ENCODE measurements at places on chromosomes 7 and 10. TPM values are rescaled to one million over a fixed set of nuclear protein-coding genes. Genes with fewer than 3 reads are reported as not detected.

Gene GJD4
- polyA plus RNA-seq: not detected

Gene OPALIN
- not detected for polyA plus RNA-seq

Gene AKR1C3
- 2.1 TPM for polyA plus RNA-seq

Gene SMKR1
- polyA plus RNA-seq: 0.41 TPM

Gene MYL7
- 0.82 TPM for polyA plus RNA-seq

Gene ICA1
- 42.3 TPM for polyA plus RNA-seq

Gene ITGB8
- 7.1 TPM for polyA plus RNA-seq

Gene SSC4D
- 2.1 TPM for polyA plus RNA-seq

Gene SHH
- 24.7 TPM for polyA plus RNA-seq

Gene CNNM1
- polyA plus RNA-seq: 0.17 TPM

Gene PRTFDC1
- 49.6 TPM for polyA plus RNA-seq

Gene TUBAL3
- polyA plus RNA-seq: not detected

Gene HMX2
- polyA plus RNA-seq: not detected

Gene MRPL43
- polyA plus RNA-seq: 87.3 TPM

Gene POM121C
- 77.7 TPM for polyA plus RNA-seq

Gene TMEM229A
- 1.6 TPM for polyA plus RNA-seq

Gene SPDYE1
- 1.7 TPM for polyA plus RNA-seq

Gene CD36
- polyA plus RNA-seq: 198 TPM

Gene MYO1G
- 1.6 TPM for polyA plus RNA-seq

Gene FBXL13
- 4.5 TPM for polyA plus RNA-seq

Gene ZNF282
- polyA plus RNA-seq: 26.0 TPM

Gene OR2A42
- 5.6 TPM for polyA plus RNA-seq
